ENCODE measurements at places on chromosomes 12 and 14.

DNA sequence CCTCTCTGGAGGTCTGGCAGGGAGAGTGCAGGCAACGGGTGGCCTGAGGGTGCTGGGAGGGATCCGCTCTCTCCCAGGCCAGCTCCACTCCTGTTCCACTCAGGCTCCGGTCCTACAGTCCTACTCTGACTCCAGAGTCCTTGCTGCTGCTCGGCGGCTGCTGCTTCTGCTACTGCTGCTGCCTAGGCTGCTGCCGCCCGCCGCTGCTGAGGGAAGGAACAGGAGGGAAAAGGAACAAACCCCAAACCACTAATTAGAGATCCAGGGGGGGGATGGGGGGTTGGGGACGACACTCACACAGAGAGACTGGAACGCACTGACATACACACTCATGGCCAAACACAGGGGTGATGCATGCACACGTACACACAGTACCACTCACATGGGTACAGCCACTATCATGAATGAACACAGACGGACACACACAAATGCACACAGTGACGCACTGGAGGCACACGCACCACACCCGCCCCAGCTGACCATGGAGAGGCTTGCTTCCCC lies at the start of gene SP7:
Gene SP7 (minus strand): TSS at position 174 of the 501 bp plus-strand sequence. CDS start 708 bp downstream, outside the sequence.
- DNase-seq: no peak

DNA sequence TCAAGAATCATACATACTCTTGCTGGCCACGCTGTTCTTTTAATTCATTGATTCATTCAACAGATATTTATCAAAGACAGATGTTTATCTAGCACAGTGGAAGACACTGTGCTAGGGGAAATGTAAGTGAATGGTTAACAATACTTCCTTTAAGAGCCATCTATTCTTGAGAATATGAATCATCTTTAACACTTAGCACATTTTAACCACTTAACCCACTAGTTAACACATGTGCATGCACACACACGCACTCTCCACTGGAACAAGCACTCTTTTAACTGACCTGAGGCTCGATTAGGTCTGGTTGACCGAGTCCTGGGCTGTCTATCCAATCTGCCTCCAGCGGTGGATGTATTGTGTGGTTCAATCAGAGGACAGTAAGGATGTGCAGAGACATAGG lies 34.6 kb downstream of the LMNTD1 start:
- no peak for DNase-seq

- DNase-seq: peak; percentile 73
These were observed 647 bp upstream of the TGFB3 start for GRCh38 chr14:75982266-75983018.

DNA sequence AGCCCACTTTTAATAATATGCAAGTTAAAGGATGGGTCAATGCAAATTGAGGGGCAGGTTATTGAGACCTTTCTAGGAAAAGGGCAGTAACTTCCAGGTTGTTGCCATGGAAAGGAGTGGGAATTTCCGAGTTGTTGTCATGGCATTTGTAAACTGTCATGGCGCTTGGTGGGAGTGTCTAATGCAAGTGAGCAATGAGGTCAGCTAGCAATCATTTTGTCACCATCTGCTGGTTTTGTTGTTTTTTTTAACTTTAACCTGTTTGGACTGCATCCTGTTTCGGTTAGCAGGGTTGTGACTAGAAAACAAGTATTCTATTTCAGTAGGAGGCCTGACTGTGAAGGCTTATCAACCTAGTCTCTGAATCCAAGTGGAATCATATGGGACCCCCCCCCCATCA lies 85.8 kb upstream of the TSPAN11 start:
- no peak for DNase-seq

DNA sequence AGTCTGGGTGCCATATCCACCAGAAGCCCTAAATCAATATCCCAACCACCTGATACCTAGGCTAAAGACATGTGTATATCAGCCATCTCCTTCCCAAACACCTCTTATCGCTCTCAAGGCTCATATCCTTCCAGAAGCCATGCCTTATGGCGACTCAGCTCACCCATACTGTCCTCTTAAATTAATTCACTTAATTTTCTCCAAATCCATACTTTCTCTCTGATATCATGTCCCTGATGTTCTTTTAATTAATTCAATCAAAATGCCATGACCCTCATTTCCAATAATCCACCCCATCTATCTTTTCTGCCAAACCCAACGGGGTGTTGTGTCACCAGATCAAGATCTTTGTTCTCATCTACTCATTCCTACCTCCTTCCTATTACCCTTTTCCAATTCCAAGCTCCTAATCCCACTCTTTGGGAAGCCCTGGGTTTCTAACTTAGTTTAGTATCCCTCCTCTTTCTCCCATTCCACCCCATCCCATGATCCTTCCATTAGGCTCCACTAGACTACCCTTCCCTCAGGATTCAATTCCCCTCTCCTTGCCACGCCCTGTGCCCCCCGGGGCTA lies 723 bp downstream of the ATF7 start:
- DNase-seq: no peak

DNA sequence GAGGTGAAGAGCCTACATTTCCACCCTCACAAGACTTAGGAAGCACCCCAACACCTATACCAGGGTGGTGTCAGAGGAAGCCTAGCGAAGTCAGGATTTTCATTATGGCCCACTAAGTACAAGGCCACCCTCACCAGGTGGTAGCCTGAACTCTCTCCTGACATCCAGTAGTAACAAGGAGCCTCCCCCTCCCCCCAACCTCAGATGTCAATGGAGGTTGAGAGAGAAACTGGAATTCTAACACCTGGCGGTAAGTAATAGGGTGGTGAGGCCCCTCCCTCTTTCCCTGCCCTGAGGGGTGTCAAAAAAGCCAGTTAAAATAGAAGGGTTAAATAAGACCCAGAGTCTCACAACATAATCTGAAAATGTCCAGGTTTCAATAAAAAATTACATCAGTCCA lies 37.6 kb downstream of the SINHCAF start:
- DNase-seq: no peak

GRCh38 chr14:91111443-91111842 lies 2.4 kb upstream of the DGLUCY start:
- DNase-seq: no peak

DNA sequence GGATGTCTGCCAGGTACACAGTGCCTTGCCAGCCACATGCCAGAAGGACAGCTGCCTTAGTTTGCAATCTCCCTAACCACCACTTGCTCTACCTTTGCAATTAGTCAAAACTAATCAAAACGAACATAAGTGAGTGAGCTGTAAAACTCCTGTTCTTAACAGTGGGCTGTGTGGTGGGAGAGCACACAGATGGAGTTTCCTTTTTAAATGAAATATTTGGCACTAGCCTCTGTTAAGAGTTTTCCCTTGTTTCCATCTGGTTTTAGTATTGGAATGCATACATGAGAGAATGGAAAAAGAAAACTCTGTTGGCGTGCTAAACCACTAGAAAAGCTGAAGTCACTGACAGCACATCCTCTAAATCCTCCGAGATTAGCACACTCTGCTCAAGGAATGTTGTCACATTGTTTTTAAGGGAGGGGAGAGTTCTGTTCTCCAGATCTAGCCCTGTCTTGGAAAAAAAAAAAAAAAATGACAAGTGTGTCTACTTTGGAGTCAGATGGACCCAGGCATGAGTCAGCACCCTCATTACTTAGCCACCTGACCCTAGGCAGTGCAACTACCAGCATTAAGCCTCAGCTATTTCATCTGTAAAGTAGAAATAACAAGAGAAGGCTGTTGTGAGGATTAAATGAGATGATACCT lies 83.9 kb downstream of the STXBP6 start:
- DNase-seq: no peak

- no peak for DNase-seq
These were observed 75.8 kb upstream of the GALNT9 start for GRCh38 chr12:132404951-132405741.

GRCh38 chr12:122097927-122098756 lies 19.6 kb downstream of the MLXIP start:
- DNase-seq: no peak

DNA sequence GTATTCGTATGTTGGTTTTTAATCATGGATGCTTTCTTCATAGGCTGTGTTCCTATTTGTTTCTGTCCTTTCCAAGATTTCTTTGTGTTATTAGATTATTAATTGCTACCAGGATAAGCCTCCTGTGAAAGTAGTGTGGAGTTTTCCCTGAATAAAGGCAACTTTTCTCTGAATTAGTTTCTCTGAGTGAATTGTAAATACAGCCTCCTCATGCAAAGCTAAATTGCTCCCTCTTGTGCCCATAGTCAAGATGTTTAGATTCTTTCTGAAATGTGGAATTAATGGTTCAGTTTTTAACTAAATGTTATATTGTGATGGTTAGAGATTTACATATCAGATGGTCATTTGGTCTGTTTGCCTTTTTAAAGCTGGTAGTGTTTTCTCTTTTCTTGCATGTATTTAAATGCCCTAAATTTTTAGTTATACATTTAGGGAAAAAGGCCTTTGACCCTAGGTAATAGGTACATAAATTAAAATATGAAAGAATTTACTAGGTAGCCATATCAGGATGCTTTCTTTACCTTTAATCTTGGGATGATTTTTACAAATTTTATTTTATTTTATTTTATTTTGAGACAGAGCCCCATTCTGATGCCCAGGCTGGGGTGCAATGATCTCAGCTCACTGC lies 8.9 kb downstream of the APAF1 start:
- DNase-seq: no peak

DNA sequence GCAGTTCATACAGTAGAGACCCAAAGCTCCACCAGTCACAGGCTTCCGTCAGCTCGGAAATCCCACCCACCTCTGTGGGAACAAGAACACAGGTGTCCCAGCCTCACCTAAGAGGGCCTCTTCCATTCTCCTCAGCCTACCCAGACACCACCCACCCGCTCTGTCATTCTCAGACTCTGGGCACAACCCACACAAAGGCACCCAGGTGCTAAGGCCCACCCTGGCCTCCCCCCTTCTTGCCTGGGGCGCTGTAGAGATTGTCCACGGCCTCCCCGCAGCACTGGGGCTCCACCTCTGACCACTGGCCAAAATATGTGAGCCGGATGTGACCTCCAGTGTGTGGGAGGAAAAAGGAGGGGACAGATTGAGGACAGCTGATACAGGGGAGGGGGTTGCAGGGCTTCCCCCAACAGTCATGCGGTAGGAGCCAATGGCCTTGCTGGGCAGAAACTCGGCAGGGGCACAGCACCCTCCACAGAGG lies 14.2 kb downstream of the RPS6KL1 start:
- no peak for DNase-seq

DNA sequence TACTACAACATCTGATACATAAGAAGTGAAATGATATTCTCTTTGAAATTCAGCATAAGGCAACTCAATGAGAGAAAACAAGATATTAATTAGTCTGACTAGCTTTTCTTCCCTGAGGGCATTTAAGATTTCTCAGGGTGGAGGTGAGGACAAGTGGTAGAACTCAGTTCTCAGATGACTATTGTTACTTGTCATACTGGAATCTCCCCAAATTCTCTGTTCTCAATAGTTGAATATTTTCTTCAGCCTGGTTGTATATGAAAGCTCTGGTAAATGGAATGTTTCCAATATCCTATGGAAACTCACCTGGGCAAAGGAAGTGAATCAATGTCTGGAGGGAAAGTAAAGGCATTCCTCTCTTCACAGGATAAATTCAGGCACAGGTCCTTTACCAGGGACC lies 18.2 kb upstream of the ITGA5 start:
- no peak for DNase-seq

- DNase-seq: no peak
These were observed 50.9 kb upstream of the PKP2 start for GRCh38 chr12:32947206-32948067.

DNA sequence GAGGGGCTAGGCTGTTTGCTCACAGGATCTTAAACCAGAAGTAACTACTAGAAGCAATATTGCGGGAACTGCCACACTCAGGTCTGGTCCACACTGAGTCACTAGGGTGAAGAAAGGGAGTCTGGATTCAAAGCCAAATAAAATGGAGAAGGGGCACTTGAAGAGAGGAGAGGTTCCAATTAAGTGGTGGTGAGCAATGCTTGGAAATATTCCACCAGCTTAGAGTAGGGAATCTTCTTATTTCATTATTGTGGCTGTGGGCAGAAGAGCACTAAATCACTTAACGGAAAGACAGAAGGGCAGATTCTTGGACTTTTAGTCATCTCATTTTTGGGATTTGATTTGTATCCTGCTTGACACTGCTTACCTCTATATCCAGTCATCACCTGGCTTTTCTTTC lies 48.6 kb upstream of the PPP1R12A start:
- DNase-seq: no peak

All from activated effector memory CD4-positive, alpha-beta T cell treated with Interleukin-2 at 50 U/mL for 16 hours (primary cell).